ENCODE measurements at places on chromosomes 5 and 9. TPM values are rescaled to one million over a fixed set of nuclear protein-coding genes. Genes with fewer than 3 reads are reported as not detected.

The DDX4 gene
- total RNA-seq, result 0.29 TPM

The ADAMTS12 gene
- total RNA-seq, result not detected

The DMXL1 gene
- 35.5 TPM for total RNA-seq

The TSSK1B gene
- not detected for total RNA-seq

The NSUN2 gene
- total RNA-seq, result 79.8 TPM

The C5orf52 gene
- total RNA-seq, result not detected

The ZFP37 gene
- 0.77 TPM for total RNA-seq

The SHOC1 gene
- total RNA-seq, result not detected

The PHAX gene
- 35.6 TPM for total RNA-seq

The HTR1A gene
- total RNA-seq, result not detected

The CDC20B gene
- total RNA-seq, result 0.53 TPM
